ENCODE measurements at places on chromosomes 1 and 21. TPM values are rescaled to one million over a fixed set of nuclear protein-coding genes. Genes with fewer than 3 reads are reported as not detected.

DNA sequence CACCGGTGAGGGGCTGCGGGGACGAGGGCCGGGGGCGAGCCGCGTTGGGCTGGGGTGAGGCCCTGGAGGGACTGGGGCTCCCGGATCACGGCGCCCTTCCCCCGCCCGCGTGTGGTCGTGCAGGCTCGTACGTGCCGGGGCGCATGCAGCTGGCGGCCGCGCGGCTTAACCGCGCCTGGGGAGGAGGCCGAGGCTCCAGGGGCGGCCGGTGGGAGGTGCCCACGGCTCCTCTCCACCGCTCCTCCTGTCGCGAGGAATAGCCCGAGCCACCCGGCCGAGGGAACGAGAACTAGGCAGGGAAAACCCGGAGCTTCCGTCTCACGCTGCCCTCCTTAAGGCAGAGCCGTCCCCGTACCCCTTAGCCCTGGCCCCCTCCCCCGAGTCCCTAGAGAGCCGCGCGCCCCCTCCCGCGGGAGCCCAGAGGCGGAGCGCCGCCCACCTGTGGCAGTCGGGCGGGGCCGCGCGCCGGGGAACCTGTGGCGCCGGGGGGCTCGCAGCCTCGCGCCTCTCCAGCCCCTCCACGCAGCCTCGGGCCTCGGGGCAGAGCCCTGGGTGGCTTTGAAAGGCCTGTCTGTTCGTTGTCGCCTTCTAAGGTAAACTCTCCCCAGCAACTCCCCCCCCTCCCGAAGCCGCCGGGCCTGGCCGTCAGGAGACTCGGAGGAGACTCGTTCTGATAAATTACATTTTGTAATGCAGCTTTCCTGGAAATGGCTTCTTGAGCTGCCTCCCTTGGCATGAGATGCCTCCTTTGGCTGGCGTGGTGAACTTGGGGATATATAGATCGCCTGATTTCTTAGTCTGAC lies 746 bp downstream of the AK4 start:
- peak; percentile 52 for DNase-seq
- H3K4me3 ChIP-seq = peak overlapping the region; percentile 76
- H3K27ac ChIP-seq = peak overlapping the region; percentile 36
- peaks cover 17% of the 10 kb centered on the region for H3K27me3 ChIP-seq
- H3K4me1 ChIP-seq = peaks cover 7% of the 10 kb centered on the region
- no peaks in the 10 kb centered on the region for H3K36me3 ChIP-seq

DNA sequence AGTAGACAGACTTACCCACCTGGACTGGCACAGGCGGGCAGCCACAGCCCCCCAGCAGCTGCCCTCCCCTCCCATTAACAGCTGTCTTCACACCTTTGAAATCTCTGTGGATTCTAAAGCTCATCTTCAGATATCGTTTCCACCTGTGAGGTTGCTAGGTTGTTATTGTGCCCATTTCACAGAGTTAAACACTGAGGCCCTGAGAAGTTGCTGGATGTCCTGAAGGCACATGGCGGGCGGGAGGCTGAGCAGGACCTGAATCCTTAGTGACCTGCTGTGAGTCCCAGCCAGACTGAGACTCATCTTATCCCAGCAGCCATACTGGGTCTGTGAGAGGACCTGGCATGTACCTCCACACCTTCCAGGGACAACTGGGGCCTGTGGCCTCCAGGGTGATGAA lies 134.8 kb upstream of the TMEM51 start:
- no peak overlapping the region for H3K27ac ChIP-seq
- no peaks in the 10 kb centered on the region for H3K27me3 ChIP-seq
- no peaks in the 10 kb centered on the region for H3K36me3 ChIP-seq
- H3K4me1 ChIP-seq = peaks cover 44% of the 10 kb centered on the region

DNA sequence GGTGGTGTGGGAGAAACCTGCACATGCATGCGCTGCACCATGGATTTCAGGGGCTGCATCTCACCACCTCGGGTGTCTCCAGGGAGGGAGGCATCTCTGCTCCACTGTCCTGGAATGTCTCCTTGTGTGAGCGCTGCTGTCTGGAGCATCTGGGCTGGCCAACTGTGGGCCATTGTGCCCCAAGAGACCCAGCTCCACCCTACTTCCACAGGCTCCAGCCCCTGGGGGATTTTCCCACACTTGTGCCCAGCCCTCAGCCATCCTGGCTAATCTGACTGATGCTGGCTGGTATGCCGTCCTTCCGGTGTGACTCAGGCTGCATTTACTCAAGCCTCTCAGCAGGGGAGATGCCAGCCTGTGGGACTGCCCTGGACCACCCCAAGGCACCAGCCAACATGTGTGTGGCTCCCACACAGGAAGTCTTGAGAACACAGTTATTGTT lies 62.0 kb downstream of the TRIM11 start:
- no peak overlapping the region for H3K4me3 ChIP-seq
- H3K27ac ChIP-seq = no peak overlapping the region
- no peaks in the 10 kb centered on the region for H3K4me1 ChIP-seq
- peaks cover 17% of the 10 kb centered on the region for H3K36me3 ChIP-seq
- H3K27me3 ChIP-seq = no peaks in the 10 kb centered on the region

DNA sequence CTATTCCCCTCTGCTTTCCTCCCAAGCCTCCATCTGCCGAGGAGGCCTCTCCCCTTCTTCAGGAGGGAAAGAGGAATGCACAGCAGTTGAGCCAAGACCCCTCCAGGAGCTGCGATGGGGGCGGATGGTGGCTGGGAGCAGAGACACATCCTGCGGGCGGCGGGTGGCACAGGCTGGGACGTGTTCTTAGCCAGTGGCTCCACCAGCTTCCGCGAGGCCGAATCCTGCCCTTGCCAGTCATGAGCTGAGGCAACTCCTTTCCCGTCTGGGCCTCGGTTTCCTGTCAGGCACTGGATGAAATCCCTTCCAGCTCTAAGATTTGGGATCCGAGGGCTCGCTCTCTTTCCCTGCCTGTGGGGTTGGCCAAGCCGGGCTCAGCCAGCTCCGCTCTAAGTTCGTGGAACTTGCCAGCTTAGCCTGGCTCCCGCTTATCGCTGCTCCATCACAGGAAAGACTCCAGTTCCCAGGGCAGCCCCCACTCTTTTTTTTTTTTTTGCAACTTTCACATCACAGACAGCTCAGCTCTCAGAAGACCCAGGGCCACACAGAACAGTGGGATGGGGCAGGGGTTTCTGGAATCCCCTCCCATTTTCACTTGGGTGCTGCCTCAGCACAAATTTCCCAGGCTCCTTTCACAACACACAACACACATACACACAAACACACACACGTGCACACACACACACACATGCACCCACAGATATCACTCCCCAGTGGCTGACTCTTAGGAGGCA lies 506 bp downstream of the MYOM3 start:
- H3K36me3 ChIP-seq = no peaks in the 10 kb centered on the region
- H3K4me3 ChIP-seq = no peak overlapping the region
- no peak overlapping the region for H3K27ac ChIP-seq

DNA sequence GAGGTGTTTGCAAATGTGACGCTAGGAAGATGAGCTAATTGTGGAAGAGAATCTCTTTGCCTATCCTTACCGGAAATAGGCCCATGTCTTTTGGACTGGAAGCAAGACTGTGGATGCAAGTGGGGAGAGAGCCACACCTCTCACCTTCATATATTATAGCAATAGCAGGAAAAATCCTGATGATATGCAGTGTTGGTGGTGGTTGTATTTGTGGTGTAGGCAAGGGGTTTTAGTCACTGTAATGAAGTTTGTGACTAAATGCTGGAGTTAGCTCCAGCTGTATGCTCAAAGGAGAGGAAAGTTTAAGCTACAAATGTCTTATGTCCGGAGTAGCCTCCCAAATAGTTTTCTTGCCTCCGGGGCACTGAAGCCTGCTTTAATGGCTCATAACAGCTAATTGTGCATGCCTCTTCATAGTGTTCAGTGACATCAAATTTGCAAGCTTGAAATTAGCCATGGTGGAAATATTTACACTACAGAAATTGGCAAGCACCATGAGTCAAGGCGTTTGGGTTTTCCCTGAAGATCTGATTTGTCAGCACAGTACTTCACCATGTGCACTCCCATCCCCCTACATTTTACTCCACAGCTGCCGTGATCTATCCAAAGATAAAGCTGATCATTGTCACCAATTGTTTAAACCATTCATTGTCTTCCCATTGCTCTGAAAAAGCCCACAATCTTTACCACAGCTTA lies 102.6 kb upstream of the ZNF644 start:
- peaks cover 12% of the 10 kb centered on the region for H3K4me1 ChIP-seq
- H3K4me3 ChIP-seq = no peak overlapping the region
- no peaks in the 10 kb centered on the region for H3K27me3 ChIP-seq
- no peak overlapping the region for H3K27ac ChIP-seq
- no peaks in the 10 kb centered on the region for H3K36me3 ChIP-seq

- H3K27ac ChIP-seq = no peak overlapping the region
- H3K4me1 ChIP-seq = peaks cover 11% of the 10 kb centered on the region
- no peaks in the 10 kb centered on the region for H3K27me3 ChIP-seq
- H3K4me3 ChIP-seq = no peak overlapping the region
- H3K36me3 ChIP-seq = no peaks in the 10 kb centered on the region
Measured at GRCh38 chr1:154847891-154848290, 22.2 kb downstream of the KCNN3 start.

DNA sequence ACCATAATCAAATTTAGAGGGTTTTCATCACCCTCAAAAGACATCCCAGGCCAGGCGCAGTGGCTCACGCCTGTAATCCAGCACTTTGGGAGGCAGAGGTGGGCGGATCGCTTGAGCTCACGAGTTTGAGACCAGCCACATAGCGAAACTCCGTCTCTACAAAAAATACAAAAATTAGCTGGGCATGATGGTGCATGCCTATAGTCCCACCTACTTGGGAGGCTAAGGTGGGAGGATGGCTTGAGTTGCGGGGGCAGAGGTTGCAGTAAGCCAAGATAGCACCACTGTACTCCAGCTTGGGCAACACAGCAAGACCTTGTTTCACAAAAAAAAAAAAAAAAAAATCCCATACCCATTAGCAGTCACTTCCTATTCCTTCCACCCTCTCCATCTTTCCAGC lies 33.5 kb upstream of the BATF3 start:
- no peaks in the 10 kb centered on the region for H3K4me1 ChIP-seq
- DNase-seq = no peak
- no peak overlapping the region for H3K27ac ChIP-seq
- no peaks in the 10 kb centered on the region for H3K27me3 ChIP-seq
- peaks cover 8% of the 10 kb centered on the region for H3K36me3 ChIP-seq
- H3K4me3 ChIP-seq = no peak overlapping the region

- H3K27ac ChIP-seq = peak overlapping the region; percentile 85
- DNase-seq = peak; percentile 90
- H3K27me3 ChIP-seq = no peaks in the 10 kb centered on the region
- H3K36me3 ChIP-seq = peaks cover 18% of the 10 kb centered on the region
- peaks cover 61% of the 10 kb centered on the region for H3K4me1 ChIP-seq
Measured at GRCh38 chr1:150162862-150163706, 13.4 kb downstream of the PLEKHO1 start.

GRCh38 chr1:61348025-61348665 lies 265.8 kb downstream of the NFIA start:
- no peak for DNase-seq
- H3K36me3 ChIP-seq = peaks cover 10% of the 10 kb centered on the region
- no peak overlapping the region for H3K4me3 ChIP-seq
- H3K4me1 ChIP-seq = no peaks in the 10 kb centered on the region
- no peaks in the 10 kb centered on the region for H3K27me3 ChIP-seq

CLCA4 gene
- total RNA-seq = not detected

STIL gene
- 1.6 TPM for total RNA-seq

DNA sequence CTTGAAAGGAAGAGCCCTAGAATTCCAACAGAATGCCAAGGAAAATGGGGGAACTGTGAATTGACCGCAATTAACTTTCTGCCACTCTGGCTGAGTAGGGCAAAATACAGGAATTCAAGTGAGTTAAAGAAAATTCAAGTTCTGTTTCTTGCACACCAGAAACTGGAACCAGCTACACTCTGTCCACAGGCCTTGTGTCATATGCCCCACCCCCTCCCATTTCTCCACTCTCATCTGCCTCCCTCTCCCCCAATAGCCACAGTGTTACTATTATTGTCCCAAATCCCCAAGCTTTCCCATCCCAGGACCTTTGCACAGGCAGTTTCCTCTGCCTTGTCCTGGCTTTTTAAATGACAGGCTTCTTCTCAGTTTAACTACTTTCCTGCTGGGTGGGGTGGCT lies 4.3 kb upstream of the STK40 start:
- no peaks in the 10 kb centered on the region for H3K27me3 ChIP-seq
- peaks cover 47% of the 10 kb centered on the region for H3K36me3 ChIP-seq
- DNase-seq = no peak
- peaks cover 36% of the 10 kb centered on the region for H3K4me1 ChIP-seq

GRCh38 chr1:33826711-33827110 lies 37.2 kb upstream of the HMGB4 start:
- no peak overlapping the region for H3K4me3 ChIP-seq
- no peaks in the 10 kb centered on the region for H3K4me1 ChIP-seq
- no peak overlapping the region for H3K27ac ChIP-seq
- H3K36me3 ChIP-seq = no peaks in the 10 kb centered on the region
- no peak for DNase-seq

- no peak overlapping the region for H3K4me3 ChIP-seq
- peaks cover 12% of the 10 kb centered on the region for H3K27me3 ChIP-seq
- no peak overlapping the region for H3K27ac ChIP-seq
- DNase-seq = no peak
Measured at GRCh38 chr21:33151941-33152731, 77.6 kb upstream of the IFNAR2 start.

AGPAT3 gene
- 83.3 TPM for total RNA-seq

CNTN2 gene
- total RNA-seq = not detected

UBR4 gene
- total RNA-seq = 125 TPM

OXCT2 gene
- 0.47 TPM for total RNA-seq

GRCh38 chr1:53468374-53468773 lies 9.2 kb downstream of the DMRTB1 start:
- H3K4me1 ChIP-seq = no peaks in the 10 kb centered on the region
- no peaks in the 10 kb centered on the region for H3K36me3 ChIP-seq
- DNase-seq = no peak

DNA sequence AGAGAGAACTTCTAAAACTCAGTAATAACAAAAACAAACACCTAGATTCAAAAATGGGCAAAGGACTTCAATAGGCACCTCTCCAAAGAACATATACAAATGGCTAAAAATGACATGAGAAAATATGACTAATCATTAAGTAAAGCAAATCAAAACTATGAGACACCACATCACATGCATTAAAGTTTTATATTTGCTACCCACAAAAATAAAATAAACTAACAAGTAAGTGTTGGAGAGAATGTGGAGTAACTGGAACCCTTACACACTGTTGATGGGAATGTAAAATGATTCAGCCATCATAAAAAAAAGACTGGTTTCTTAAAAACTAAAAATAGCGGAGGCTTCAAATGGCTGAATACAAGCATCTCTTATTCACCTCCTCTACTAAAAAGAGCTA lies 262.1 kb upstream of the PKN2 start:
- no peak overlapping the region for H3K4me3 ChIP-seq
- H3K27me3 ChIP-seq = no peaks in the 10 kb centered on the region
- no peaks in the 10 kb centered on the region for H3K4me1 ChIP-seq
- no peaks in the 10 kb centered on the region for H3K36me3 ChIP-seq
- no peak overlapping the region for H3K27ac ChIP-seq

LCE2A gene
- total RNA-seq = not detected

Data from lower lobe of right lung (tissue), 2 donors.